ENCODE measurements at places on chromosomes 1 and 21.

- DNase-seq = peak; percentile 66
These were observed 344.5 kb downstream of the LMX1A start for GRCh38 chr1:165011991-165012531.

GRCh38 chr1:161721738-161722343 lies 497 bp downstream of the FCRLB start:
- DNase-seq = no peak

DNA sequence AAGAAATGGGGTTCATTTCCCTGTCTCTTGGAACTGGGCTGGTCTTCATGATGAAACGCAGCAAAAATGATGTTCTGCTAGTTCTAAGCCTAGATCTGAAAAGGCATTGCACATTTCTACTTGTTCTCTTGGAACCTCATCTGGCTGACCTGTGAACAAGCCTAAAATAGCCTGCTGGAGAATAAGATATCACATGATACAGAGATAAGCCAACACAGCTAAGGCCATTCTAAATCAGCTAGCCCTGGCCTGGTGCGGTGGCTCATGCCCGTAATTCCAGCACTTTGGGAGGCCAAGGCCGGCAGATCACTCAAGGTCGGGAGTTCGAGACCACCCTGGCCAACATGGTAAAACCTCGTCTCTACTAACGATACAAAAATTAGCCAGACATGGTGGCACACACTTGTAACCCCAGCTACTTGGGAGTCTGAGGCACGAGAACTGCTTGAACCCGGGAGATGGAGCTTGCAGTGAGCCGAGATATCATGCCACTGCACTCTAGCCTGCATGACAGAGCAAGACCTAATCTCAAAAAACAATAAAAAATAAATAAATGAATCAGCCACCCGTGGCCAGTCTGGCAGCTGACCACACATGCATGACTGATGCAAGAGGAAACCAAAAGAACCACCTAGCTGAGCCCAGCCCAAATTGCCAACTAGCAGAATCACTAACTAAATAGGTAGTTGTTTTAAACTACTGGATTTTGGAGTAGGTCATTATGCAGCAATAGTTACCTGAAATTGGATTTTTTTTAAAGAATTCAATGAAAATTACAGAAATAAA lies 18.0 kb downstream of the CD244 start:
- DNase-seq = no peak

GRCh38 chr1:225769687-225770086 lies 7.9 kb upstream of the SRP9 start:
- DNase-seq = no peak

- DNase-seq = no peak
These were observed 51.2 kb downstream of the XKR8 start for GRCh38 chr1:28010969-28011368.

GRCh38 chr1:184004935-184005334 lies 32.6 kb downstream of the COLGALT2 start:
- DNase-seq = no peak

- no peak for DNase-seq
These were observed 37.3 kb upstream of the TMEM125 start for GRCh38 chr1:43232482-43232881.

- no peak for DNase-seq
These were observed 256.4 kb downstream of the FOXD2 start for GRCh38 chr1:47694011-47694890.

GRCh38 chr1:84704872-84705417 lies 14.7 kb upstream of the SSX2IP start:
- no peak for DNase-seq

DNA sequence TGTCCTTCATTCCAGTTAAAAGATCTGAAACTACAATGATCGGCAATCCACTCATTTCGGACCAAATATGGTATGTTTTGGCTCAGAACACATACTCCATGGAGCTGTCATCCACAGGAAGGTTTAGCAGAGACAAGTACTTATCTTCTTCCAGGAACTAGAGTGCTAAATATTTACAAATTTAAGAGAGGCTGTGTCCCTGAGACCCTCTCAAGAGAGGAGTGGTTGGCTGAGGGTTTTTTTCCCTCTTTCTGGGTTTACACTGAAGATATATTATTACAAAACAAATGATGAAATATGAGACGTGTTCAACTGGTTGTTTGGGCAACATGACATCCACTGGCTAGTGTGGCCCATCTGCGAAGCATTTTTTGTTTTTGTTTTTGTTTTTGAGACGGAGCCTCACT lies 25.9 kb upstream of the NID1 start:
- DNase-seq = no peak

DNA sequence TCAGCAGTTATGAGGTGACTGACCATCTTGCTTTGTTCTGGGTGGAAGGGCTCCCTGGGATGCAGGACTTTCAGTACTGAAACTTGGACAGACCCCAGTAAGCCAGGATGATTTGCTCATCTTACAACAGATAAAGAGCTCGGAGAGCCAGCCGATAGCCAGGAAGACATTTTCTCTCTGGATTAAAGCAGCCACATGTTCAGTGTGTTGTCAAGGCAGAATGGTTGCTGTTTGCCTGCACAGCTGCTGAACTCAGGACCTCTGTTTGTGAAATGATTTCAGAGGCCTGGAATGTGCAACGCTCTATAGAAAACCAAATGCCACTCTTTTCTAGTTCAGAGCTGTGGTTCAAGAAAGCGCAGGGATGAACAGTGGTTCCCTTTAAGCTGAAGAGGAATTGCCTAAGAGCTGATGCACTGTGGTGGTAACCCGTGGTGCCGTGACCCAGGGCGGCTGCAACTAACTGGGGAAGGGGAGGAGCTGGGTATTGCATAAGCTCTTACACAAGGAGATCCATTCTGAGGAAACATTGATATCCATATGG lies 40.7 kb downstream of the CASQ2 start:
- peak; percentile 89 for DNase-seq

GRCh38 chr1:1922956-1923833 lies 4.1 kb upstream of the TMEM52 start:
- no peak for DNase-seq

GRCh38 chr1:106584676-106585075 lies 471.8 kb upstream of the PRMT6 start:
- DNase-seq = no peak

GRCh38 chr21:29701676-29702075 lies 238.1 kb downstream of the GRIK1 start:
- no peak for DNase-seq

DNA sequence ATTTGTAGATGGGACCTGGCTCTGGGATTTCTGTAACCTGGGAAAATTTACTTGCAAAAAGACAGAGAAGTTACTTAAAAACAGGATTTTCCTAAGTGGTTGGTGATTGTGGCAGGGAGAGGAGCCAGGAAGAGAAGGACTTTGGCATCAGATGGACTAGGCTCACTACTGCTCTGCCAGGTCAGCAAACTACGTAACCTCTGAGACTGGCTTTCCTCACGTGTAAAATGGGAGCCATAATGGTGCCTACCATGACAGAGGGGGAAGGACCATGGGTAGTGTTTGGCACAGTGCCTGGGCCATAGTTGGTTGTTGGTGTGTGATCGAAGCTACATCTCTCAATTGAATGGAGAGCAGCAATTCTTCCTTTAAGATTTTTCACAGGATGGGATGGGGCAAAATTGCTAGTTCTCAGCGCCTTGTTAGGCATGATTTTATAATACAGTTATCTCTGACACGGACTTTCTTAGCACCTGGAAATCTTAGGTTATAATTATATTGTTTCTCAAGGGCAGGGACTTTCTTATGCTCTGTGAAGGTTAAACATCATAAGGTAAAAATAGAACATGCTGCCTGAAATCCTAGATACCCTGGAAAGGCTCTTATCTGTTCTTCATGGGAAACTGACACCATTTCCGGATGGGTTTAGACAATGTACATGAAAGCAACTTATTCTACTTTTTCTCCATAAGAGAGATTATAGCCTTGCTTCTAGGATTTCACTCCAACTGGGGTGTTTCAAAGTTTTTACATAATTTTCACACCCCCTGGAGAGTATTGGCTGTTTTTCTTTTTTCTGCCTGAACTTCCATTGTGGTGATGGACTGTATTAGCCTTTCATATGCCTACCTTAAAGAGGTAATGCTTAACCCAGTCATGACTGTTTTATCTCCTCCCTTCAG lies 10.9 kb downstream of the ROR1 start:
- no peak for DNase-seq

- no peak for DNase-seq
These were observed 5.5 kb upstream of the ANKRD35 start for GRCh38 chr1:145891143-145891542.

DNA sequence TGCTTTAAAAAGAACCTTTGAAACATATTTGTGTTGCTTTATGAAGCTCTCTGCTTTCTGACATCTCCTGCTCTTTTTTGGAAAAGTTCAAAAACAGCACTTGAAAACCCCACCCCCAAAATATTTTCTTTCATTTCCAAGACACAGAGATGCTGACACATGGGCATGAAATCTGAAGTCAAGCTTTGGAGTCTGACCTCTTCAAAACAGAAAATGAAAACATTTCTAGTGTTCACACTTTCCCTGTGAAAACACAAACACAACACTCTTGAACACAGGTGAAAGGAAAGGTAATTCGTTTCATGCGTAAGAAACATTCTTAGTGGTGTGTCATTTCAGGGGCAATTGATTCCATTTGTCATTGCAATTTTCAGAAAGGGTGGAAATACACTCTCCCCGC lies 10.8 kb downstream of the NGF start:
- no peak for DNase-seq

DNA sequence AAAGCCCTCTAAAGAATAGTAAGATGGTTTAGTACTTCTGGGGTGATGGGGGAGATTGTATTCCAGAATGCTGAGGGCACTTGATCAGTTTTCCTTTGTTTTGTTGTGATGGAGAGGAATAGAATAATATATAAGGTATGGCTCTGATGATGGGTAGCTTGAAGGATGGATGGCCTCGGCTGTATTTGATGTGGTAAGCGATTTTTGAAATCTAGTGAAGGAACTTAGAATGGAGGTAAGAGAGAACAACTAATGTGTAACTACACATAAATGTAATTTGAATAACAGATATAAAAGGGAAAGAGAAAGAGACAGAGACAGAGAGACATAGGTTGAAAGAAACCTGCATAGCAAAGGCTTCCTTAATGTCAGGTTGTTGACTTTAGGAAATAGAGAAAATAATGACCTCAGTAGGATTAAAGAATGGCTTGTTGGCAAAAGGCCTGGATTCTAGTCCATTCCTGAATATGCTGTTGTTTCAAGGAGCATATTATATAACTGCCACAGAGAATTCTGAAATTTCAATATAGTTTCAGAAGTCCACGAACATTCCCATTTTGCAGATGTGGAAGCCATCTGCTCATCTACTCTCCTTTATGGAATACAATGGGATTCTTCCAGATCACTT lies 58.7 kb downstream of the NIBAN1 start:
- DNase-seq = no peak
